ENCODE measurements at places on chromosomes 4 and X.

DNA sequence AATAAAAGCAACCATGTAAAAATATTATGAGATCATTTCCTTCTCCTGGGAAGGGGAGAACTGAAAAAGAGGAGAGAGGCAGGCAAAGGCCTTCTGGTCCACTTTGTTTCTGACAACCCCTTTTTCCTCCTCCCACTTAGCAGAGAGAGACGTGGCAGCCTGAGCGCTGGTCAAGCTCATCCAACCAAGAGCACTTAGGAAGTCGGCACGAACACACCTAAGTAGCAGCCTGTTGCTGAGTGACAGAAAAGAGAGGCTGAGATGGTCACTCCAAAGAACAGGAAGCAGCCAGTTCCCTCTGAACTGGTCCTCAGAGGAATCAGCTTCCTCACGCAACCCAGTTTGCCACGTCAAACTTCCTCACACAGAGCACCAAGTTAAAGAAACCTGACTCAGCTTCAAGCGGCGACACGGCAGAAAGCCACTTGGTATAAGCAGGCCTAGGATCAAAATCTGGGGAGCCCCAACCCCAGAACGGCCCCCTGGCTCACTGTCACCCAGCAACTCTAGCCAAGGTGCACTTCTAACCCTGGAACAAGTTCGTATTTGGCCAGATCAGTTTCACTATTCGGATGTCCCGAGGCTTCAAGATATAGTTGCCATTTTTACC lies 861 bp downstream of the SEC24D start:
- DNase-seq, result no peak

GRCh38 chr4:132299841-132300240 lies 849.3 kb upstream of the PCDH10 start:
- DNase-seq, result no peak

DNA sequence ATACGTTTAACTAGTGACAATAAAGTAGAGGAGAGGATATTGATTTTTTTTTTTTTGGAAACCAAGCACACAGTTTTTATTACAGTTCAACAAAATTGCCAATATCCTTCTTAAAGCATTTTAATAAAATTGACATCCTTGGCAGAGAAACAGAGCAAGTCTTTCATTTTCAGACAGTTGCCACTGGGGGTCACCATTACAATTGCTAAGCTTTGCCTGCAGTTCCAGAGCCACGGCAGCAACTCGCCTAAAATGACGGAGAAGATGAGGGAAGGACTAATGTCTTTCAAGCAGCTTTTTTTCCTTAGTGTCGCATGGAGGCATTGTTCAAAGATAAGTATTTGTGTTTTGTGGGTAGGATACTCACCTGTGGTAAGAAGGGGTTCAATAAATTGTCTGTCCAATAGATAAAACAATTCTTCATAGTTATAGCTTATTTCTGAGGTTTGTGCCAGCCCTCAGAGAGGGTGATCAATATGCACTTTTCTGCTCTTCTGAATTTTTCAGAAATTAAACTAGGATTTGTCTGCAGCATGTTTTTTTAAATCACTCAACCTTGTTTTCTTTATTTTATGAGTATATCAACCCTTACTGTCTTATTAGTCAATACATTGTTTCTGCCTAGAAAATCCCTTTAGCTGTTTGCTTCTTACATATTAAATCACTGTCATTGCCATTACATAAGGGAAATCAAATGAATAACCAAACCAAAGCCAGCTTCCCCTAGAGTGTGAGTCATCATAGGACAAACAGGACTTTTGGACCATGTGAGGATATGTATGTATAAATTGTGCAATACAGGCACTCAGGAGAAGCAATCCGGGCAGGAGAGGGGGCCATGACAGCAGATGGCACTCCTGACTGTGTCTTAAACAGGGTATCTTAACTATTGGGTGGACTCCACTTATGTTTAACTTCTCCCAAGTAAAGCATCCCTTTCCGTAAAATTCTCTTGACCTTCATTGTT lies 508.1 kb upstream of the ARX start:
- peak; percentile 10 for DNase-seq

DNA sequence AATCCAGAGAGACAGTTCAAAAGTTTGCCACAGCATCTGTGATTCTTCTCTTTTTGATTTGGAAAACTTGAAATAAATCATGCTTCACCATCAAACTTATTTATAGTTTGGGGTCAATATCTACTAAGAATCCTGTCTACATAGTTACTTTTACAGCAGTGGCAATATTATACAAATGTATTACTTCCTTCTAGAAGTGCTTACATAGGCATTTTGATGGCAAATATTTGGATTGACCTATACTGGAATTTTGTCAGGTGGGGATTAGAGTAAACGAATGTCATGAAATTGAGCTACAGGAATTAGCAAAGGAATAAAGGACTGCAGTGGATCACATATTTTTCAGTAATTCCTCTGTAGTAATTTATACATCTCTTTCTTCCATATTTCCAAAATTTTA lies 1885.5 kb upstream of the ADGRL3 start:
- no peak for DNase-seq

DNA sequence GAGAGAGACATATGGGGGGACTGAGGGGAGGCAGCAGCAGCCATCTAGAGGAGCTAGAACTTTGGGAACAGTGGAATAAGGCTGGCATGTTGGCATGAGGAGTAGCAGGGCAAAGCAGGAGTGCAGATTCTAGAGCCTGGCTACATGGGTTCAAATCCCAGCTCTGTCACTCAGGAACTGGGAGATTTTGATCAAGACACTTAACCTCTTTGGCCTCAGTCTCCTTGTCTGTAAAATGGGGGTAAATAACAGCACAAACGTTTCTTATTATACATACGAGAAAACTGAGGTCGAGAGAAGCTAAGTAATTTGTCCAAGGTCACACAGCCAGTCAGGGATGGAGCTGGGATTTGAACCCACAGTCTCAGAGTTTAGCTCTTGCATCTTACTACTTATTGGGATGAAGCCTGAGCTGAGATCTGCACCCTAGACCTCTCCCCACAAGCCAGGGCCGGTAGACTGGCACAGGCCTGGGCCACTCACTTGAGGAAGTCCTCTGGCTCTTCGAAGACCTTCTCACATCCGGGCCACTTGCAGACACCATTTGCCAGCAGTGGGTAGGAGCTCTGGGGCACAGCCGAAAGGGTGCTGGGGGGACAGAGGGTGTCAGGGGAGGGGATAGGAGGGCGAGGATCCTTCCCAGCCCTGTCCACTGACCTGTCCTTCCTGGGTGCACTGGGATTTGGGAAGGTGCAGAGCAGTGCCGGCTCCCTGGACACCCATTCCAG lies 8.1 kb downstream of the FOXP3 start:
- no peak for DNase-seq

DNA sequence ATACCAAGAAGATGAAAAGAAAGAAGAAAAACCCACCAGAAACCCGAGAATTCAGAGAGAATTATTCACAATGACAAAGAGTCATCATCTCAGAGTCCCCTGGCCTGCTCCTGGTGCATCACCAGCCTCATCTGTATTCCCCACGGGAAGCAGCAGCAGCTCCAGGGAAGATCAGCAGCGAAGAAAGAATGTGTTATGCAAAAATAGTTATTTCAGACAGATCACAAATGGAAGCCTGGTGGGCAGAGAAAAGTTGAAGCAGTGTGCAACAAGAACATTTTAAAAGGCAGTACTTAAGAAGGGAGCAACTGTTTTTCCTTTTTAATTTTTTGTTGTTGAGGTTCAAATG lies 189.2 kb downstream of the PPP3CA start:
- no peak for DNase-seq

- no peak for DNase-seq
Measured at GRCh38 chr4:102454268-102454667, 46.9 kb upstream of the NFKB1 start.

GRCh38 chr4:3407930-3408792 lies 33.6 kb upstream of the HGFAC start:
- no peak for DNase-seq

- no peak for DNase-seq
Measured at GRCh38 chrX:56233682-56234081, 1.5 kb downstream of the KLF8 start.

DNA sequence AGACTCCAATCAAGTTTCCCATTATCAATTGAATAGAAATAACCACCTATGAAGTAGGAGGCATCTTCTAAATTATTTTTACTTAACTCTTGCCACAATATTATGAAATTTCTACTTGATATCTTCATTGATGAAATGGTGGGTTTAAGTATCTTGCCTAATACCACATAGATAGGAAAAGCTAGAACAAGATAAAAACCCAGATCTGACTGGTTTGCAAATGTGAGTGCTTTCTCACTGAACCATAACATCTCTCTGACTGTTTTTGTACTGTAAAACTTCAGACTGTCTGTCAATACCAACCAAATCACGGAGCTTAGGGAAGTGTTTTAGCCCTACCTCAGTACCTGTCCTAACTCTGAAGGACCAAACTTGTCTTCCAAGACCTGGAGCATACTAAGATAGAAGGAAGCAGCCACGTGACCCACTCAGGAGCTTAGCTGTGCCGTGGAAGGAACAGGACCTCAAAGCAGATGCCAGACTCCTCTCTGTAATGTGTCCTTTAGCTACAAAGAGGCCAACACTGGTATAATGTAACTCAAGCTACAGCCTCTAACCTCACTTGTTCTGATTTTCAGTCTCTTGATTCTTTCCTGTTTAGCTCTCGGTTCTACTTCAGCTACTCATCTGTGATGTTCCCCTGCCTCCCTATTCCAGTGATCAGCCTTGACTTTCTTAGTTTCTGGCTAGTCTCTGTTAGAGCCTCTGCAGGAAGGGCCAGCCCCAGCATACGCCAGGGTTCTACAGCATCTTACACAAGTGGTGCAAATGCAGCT lies 84.4 kb downstream of the LRP2BP start:
- no peak for DNase-seq

- DNase-seq, result no peak
Measured at GRCh38 chr4:53494851-53495250, 96.4 kb downstream of the LNX1 start.

GRCh38 chr4:86036736-86037135 lies 323.1 kb downstream of the MAPK10 start:
- no peak for DNase-seq
